ENCODE measurements at places on chromosomes 16 and 17.

DNA sequence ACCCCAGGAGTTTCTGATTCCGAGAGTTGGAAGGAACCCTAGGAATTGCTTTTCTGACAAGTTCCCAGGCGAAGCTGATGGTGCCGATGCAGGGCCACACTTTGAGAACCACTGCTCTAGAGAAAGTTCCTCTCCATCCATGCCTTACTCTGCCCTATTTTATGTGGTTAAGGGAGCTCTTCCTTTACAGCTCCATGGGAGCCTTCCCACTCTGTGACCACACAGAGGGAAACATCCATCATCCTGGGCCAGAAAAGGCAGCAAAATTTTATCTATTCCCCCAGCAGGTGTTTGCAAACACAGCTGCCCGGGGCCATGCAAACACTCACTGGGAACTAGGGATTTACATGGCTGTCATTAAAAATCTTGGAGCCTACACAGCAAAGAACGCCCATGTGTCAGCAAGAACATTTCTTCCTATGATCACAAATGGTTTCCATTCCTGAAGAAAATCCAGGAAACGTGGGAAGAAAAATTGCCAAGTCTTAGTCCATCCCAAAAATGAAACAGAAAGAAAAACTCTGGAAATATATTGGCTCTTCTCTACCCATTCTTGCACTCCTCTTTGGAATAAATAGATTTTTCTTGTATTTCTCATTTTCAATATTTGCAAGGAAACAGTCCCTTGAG is 252.7 kb downstream of the PMP22 start:
- DNase-seq, result no peak

DNA sequence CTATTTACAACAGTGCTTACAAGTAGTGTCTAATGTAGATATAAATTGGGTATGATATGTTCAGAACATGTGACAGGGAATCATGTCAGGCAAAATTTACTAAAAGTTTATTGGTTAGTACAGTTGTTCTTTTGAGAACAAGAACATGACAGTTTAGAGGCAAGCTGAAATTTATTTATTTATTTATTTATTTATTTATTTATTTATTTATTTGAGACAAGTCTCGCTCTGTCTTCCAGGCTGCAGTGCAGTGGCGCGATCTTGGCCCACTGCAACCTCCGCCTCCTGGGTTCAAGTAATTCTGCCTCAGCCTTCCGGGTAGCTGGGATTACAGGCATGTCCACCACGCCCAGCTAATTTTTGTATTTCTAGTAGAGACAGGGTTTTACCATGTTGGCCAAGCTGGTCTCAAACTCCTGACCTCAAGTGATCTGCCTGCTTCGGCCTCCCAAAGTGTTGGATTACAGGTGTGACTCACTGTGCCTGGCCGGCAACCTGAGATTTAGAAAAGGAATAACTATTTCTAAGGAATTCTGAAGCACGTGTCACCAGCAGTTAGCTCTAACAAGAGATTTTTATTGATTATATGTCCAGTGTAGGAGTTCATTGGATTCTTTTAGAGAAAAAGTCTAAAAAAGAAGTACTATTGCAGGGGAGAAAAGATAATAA is 24.9 kb downstream of the MRTFB start:
- DNase-seq, result no peak

DNA sequence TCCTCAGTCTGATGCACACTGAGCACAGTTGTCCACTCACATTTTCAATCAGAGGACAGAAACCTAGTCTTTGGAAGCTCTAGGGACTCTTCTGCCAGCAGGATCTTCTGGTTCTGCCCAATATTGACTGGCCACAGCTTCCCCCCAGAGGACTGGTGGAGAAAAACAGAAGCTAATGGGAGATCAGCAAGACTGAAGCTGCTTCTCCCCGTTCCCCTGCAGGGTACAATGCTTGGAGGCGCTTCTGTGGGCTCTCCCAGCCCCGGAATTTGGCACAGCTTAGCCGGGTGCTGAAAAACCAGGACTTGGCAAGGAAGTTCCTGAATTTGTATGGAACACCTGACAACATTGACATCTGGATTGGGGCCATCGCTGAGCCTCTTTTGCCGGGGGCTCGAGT is 10.3 kb downstream of the EPX start:
- DNase-seq, result no peak

- DNase-seq, result no peak
Observed at GRCh38 chr17:64135000-64135399, 5.1 kb upstream of the ERN1 start.
